NCI-H748 treated with DMSO at 0.1 percent for 48 hours (cell line): ENCODE measurements at places on chromosomes 12 and 14.

- no peak for DNase-seq
Observed at GRCh38 chr14:24113379-24113800, 1.2 kb upstream of the DCAF11 start.

DNA sequence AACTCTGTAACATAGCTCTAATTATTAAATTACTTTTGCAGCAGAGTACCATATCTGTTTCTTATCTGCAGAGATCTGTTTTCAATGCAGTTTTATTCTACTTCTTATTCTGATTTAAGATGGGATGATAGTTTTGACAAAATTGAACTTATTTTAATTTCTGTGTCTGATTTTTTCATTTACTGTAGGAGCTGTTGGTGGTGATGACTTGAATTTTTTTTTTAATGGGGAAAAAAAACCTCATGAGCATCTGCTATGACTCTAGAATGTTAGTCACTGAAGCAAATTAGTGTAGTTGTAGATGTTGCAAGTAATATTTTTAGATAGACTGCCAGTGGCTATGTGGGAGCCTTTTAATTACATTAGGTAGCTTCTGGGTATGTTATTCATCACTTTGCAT is 23.4 kb downstream of the DNM1L start:
- DNase-seq: no peak

- no peak for DNase-seq
Observed at GRCh38 chr14:52833891-52834290, 42.5 kb upstream of the GNPNAT1 start.

- DNase-seq: no peak
Observed at GRCh38 chr12:10341892-10342509, 34.3 kb downstream of the KLRD1 start.

- DNase-seq: no peak
Observed at GRCh38 chr12:50201987-50202521, 34.9 kb upstream of the CERS5 start.

GRCh38 chr12:124160097-124160756 is 134.7 kb upstream of the RFLNA start:
- no peak for DNase-seq
